Cerebellar nuclear complex (tissue), 1 donor: ENCODE measurements at places on chromosomes 6 and 20.

- no peak for DNase-seq
Observed at GRCh38 chr6:54307439-54307910, 766 bp upstream of the TINAG start.

DNA sequence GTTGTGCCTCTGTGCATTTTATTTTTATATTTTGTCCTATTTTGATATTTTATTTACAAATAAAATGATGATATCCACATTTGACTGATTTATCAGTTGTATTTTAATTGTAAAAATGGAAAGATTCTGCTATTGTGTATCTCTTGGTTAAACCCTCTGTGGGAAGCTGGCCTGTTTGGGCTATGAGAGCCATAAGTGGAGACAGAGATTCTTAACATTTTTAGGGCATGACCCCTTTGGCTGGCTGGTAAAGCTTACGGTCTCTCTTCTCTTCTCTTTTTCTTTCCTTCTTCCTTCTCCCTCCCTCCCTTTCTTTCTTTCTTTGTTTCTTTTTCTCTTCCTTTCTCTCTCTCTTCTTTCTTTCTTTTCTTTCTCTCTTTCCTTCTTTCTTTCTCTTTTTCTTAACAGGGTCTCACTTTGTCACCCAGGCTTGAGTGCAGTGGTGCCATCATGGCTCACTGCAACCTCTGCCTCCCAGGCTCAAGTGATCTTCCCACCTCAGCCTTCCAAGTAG is 172.3 kb upstream of the CDYL start:
- no peak for DNase-seq

DNA sequence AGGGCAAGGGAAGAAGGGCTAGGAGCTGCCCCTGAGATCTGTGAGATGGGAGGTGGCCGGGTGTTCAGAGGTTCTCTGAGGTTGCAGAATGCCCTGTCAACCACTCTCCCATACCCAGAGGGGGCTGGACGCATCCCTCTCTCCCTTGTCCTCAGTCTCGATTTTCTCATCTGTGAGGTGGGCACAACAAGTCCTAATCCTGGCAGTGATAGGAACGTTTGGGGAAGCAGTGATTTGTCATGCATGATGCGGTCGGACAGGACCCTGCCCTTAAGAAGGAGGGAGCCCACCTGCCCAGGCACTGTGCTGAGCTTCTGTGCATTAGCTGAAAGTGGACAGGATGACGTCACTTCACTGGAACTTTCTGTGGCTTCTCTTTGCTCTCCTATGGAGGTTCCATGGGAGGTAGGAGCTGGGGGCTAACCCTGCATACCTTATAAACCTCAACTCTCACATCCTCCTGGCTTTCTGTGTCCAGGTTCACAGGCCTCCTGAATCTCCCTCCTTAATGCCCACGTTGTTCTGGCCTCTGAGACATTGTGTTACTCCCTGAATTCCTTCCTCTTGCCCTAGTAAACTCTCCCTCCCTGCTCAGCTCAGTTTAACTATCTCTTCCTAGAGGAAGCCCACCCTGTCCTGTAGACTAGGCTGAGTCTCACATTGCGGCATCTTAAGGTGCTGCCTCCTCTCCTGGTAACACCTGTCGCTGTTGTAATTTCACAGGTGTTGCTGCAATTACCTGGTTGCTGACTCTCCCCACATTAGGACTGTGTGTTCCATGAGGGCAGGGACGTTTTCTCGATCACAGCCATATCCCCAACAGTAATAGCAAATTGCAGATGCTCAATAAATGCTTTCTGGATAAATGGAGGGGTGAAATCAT is 30.1 kb upstream of the CSNK2A1 start:
- no peak for DNase-seq

- DNase-seq = no peak
Observed at GRCh38 chr6:158057213-158057987, 75.7 kb downstream of the SYNJ2 start.

DNA sequence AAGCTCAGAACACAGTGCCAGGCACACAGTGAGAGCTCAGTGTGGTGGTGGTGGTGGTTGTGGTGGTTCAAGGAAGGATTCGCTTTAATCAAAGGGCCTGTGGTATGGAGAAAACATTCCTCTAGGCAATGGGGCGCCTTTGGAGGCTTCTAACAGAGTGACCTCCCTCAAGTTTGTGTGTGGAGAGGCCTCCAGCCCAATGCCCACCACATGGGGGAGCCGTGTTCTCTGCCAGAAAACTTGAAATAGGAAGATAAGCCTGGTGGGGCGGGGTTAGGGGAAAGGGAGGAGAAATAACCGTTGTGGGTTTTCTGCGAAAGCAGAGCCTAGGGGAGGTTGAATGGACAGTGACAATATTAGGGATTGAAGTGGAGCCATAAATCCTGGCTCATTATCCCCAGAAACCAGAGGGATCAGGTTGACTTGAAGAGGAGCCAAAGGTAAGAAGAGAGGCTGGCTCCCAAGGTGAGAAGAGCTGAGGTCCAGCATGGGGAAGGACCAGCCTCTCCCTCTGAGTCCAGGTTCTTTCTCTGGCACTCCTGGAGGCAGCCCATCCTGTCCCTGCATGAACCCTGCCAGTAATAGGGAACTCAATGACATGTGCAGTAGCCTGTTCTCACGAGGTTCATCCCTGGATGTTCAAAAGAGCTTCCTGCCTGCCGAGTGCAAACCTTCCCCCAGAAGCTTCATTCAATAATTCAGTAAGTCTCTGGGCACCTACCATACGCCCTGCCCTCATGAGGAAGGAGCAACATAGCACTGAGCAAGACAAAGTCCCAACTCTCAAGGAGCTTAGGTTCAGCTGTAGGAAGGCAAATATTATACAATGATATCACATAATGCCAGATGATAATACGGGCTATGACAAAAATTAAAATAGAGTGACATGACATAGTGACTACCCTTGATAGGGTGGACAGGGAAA is 51.4 kb downstream of the TGM2 start:
- no peak for DNase-seq

- no peak for DNase-seq
Observed at GRCh38 chr20:32206760-32207625, 550 bp downstream of the PLAGL2 start.
